Gastrocnemius medialis (tissue), 4 donors: ENCODE measurements at places on chromosomes 7 and 10.

DNA sequence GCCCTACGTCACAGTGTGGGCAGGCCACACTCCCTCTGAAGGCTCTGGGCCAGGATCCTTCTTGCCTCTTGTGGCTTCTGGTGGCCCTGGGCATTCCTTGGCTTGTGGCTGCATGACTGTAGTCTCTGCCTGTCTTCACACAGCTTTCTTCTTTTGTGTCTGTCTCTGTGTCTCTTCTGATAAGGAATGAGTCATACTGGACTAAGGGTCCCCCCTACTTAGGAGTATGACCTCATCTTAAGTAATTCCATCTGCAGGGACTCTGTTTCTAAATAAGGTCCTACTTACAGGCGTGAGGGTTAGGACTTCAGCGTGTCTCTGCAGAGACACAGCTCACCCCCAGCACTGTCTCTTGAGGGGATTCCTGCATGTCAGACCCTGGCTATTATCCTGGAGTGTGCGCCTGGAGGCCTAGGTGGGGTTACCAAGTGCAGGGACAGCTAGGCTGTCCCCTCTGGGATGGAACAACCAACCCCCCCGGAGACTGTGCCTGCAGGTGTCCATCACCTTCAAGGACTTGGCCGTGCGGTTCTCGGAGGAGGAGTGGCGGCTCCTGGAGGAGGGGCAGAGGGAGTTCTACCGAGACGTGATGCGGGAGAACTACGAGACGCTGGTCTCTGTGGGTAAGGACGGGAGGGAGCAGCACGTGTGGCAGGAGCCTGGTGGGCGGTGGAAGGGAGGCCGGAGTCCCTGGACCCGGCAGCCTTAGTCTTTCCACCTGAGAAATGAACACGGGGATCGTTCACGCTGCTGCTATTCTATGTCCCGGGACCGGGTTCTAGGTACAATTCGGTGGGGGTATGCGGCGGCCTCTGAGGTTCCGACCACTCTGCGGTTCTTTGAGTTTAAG, 54.1 kb downstream of the ZNF467 start:
- no peaks in the 10 kb centered on the region for H3K27me3 ChIP-seq
- peaks cover 34% of the 10 kb centered on the region for H3K4me1 ChIP-seq
- H3K4me3 ChIP-seq, result no peak overlapping the region
- peaks cover 28% of the 10 kb centered on the region for H3K36me3 ChIP-seq

DNA sequence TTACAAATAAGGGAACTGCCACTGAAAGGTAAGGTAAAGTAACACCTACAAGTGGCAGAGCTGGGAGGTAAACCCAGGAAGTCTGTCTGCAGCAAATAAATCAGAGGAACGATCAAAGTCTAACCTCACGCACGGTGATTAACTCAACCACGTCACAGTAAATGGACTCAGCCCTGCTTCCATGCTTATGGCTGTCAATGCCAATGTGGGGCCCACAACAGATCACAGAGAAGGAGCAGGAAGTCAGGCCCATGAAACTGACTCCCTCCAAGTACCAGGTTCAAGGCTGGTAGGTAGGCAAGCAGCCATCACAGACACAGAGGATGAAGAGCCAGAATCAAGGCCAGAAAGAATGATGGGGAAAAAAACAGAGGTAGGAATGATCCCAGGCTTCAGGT, 38.0 kb upstream of the ACSL5 start:
- no peak for DNase-seq
- H3K4me3 ChIP-seq, result no peak overlapping the region
- no peaks in the 10 kb centered on the region for H3K36me3 ChIP-seq
- H3K27me3 ChIP-seq, result no peaks in the 10 kb centered on the region
- no peak overlapping the region for H3K27ac ChIP-seq

GRCh38 chr10:126749015-126749655, 78.6 kb upstream of the C10orf90 start:
- H3K27me3 ChIP-seq, result no peaks in the 10 kb centered on the region
- DNase-seq, result peak; percentile 14
- no peak overlapping the region for H3K4me3 ChIP-seq
- no peaks in the 10 kb centered on the region for H3K4me1 ChIP-seq

GRCh38 chr10:6711408-6711841, 131.3 kb upstream of the PRKCQ start:
- no peak overlapping the region for H3K27ac ChIP-seq
- H3K36me3 ChIP-seq, result no peaks in the 10 kb centered on the region
- DNase-seq, result no peak
- H3K4me3 ChIP-seq, result no peak overlapping the region

DNA sequence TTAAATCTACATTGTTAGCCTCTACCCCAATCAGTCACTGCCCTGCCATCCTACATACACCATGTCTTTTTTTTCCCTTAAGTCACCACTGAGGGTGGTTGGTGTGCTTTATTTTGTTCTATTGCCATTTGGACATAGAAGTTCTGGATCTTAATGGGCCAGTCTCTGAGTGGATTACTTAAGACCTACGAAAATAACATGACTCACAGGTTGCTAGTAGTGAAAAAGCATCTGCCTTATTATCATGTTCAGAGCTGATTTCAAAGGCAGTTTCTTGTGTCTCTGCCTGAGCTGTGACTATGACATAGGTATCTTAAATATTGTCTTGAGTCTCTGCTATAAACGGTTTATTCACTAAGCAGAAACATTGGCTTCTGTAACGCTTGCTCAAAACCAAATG, 410.8 kb downstream of the MDFIC start:
- DNase-seq, result no peak
- no peaks in the 10 kb centered on the region for H3K4me1 ChIP-seq
- H3K27ac ChIP-seq, result no peak overlapping the region
- H3K4me3 ChIP-seq, result no peak overlapping the region
- H3K36me3 ChIP-seq, result no peaks in the 10 kb centered on the region

DNA sequence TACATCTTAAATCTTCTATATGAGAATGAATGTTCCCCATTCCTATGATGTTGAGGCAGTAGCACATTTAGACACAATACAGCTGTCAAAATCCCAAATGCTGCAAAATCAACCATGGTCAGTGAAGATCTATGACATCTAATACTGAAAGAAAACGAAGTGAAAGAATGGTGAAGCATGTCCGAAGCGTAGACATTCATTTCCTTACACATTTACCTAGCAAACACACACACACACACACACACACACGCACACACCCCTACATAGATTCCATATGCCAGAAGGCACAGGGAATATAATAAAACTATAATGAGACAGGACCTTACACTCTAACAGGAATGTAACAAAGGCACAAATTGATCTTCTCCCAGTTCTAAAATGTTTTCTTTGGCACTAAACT, 32.5 kb downstream of the CCDC6 start:
- DNase-seq, result no peak
- peaks cover 39% of the 10 kb centered on the region for H3K4me1 ChIP-seq
- no peaks in the 10 kb centered on the region for H3K27me3 ChIP-seq
- H3K27ac ChIP-seq, result peak overlapping the region; percentile 24

DNA sequence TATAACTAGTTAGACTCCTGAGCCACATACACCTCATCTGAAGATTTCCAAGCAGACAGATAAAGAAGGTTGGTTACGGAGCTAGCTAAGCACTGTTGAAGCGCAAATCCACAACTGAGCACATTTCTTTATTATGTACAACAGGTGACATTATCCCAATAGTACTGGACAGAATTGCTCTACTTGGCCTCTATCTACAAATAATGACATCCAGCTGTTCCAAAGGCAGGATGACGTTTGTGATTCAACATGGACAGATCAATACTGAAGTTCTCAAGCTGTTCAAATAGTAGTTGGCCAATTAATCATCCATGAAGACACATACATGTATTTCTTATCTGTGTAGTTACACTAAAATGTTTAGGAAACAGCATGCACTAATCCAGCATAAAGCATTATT, 101.0 kb downstream of the UBE2H start:
- no peak for DNase-seq
- H3K27ac ChIP-seq, result no peak overlapping the region
- H3K36me3 ChIP-seq, result no peaks in the 10 kb centered on the region
- peaks cover 39% of the 10 kb centered on the region for H3K4me1 ChIP-seq
- no peak overlapping the region for H3K4me3 ChIP-seq
- no peaks in the 10 kb centered on the region for H3K27me3 ChIP-seq

GRCh38 chr7:41268878-41269277, 434.0 kb downstream of the INHBA start:
- no peaks in the 10 kb centered on the region for H3K27me3 ChIP-seq
- no peaks in the 10 kb centered on the region for H3K4me1 ChIP-seq
- no peak overlapping the region for H3K4me3 ChIP-seq
- no peak overlapping the region for H3K27ac ChIP-seq

DNA sequence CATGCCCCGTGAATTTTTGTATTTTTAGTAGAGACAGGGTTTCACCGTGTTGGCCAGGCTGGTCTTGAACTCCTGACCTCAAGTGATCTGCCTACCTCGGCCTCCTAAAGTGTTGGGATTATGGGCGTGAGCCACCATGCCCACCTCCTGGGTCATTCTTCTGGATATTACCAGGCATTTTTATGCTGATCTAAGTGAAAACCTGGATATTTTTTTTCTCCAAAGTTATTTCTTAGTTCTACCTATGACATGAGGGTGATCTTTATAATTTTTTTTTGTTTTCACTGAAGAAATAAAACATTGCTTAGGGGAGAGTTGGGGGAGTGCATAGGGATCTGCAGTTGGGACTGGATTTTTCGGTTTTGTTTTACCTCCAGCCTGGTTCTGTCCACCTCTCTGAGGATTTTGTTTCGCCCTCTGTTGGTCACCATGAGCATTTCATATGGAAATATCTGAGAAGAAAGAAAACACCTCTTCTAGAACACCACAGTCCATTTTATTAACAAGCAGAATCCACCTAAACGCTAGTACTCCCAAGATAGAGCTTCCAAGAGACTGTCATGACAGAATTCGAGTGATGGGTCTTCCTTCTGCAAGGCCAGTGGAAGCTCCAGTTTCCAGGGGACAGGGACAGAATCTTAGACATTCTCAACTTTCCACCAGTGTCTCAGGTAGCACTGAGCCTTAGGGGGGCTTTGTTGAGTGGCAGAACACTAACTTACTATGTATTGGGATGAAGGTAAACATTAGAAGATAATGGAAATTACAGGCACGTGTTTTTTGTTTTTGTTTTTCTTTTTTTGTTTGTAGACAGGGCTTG, 33.4 kb upstream of the AFAP1L2 start:
- H3K27ac ChIP-seq, result no peak overlapping the region
- H3K4me3 ChIP-seq, result no peak overlapping the region
- no peak for DNase-seq
- peaks cover 52% of the 10 kb centered on the region for H3K36me3 ChIP-seq

GRCh38 chr7:84790882-84791281, 396.0 kb downstream of the SEMA3D start:
- DNase-seq, result no peak
- no peaks in the 10 kb centered on the region for H3K36me3 ChIP-seq
- no peak overlapping the region for H3K27ac ChIP-seq
- H3K27me3 ChIP-seq, result no peaks in the 10 kb centered on the region
- H3K4me3 ChIP-seq, result no peak overlapping the region
